ENCODE measurements at places on chromosomes 4 and X.

DNA sequence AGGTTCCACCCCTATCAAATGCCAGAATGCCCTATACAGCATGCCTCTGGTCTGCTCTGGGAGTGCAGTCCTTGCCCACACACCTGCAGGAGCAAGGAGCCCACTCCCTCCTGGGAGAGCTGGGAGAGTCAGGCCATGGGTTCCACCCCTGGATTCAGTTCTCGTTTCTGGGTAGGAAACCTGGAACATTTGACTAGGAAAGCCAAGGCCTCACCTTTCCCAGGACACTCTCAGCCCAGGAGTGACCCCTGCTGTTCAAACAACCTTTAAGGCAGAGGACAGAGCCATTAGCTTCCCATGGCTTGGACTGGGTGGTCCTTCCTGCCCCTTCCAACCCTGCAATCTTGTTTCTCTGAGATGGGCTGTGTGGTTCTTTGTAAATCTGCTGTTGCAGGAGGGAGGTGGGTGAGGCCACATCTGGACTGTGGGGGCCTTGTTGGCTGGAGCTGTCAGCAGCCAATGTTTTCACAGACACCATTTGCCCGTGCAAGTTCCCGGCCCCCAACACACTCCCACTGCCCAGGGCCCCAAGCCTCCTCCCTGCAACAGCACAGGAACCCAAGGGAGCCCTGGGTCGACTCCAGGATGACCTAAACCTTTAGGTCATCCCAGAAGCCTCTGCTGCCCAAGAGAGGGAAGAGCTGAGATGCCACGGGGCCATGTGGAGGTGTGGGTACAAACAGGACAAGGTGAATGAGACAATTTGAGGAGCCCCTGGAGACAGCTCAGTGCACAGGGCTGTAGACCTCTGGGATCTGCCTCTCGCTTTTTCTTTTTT is 104.4 kb downstream of the PJA1 start:
- no peak for DNase-seq

- DNase-seq = no peak
Measured at GRCh38 chrX:49958727-49959485, 36.5 kb downstream of the CLCN5 start.

- no peak for DNase-seq
Measured at GRCh38 chr4:183430317-183430993, 14.0 kb upstream of the CDKN2AIP start.

GRCh38 chr4:148214529-148215166 is 227.6 kb downstream of the NR3C2 start:
- DNase-seq = no peak

DNA sequence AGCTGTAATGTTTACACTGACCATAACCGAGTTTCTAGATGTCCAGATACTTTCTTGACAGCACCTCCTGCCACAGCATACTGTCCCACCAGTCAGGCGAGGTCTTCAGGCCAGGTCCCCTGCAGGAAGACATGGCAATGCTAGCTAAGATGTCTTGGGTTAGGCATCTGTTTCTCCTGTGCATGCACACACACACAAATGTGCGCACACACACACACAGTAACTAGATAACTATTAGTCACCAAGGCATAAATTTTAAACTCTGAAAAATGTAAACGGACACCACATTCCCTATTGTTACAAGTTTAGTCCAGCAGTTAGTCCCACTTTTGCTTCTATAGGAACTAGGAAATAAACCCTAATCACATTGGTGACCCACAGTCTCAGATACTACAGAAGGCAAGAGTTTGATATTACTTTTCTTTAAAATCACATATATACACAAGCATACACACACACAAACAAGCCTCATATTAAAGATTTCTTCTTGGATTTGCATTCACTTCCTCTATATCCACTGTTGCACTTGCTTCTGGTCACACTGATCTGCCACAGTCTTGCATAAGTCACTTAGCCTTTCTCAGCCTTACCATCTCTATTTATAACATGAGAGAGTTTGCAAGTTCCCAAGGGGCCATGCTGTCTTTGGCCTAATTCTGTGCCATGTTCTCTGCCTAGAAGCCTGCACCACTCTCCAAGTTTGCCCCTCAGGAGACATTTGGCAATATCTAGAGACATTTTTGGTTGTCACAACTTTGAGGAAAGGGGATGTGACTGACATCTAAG is 32.2 kb downstream of the IL21 start:
- no peak for DNase-seq

- no peak for DNase-seq
Measured at GRCh38 chr4:1018147-1019020, 7.0 kb downstream of the FGFRL1 start.
